ENCODE measurements at places on chromosomes 2 and 18.

DNA sequence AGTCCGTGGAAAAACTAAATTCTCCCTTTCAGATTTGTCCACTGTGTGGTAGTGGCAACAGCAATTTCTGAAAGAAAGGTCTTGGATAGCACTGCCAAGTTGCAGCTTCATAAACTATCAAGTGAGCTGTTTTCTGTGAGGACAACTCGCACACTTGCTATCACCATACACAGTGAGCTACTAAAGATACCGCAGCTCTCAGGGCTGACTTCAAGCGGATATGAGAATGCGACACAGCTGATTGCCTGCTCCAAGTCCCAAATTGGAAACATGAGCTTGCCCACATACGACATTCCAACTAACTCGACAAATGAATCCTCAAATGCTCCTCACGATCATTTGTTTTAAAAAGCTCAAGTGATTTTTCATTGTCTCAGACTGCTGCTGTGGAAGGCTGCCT, 46.2 kb downstream of the E2F6 start:
- no peak for DNase-seq

DNA sequence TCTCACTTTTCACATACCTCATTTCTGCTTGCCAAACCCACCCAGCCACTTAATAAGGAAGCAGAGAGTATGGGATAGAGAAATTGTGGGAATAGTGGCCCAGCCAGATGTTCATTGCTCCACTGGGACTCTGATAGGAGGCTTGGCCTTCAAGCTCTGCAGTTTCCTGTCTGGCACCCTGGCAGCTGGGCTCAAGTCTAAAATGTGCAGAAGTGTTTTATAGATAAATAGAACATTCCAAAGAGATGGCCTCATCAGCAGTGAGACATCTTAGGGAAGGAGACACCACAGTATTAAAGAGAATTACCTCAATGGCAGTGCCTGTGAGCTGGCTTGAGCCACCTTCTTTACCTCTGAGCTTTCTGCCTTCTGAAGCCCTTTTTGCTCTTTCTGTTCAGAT, 24.7 kb downstream of the COPS7B start:
- DNase-seq = peak; percentile 16

DNA sequence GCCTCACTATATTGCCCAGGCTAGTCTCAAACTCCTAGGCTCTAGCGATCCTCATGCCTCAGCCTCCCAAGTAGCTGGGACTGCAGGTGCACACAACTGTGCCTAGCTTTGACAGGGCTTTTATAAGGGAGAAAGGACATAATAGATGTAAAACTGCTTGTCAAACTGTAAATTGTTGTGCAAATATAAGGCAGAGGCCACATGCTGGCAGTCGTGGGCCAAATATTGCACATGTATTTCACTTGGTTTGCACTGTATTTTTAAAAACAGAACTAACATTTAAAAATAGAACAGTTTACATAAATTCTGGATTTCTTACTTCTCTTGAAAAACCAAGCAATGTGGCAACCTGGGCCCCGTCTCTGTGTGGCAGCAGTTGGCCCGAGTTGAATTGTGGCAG, 31.2 kb upstream of the MYO3B start:
- DNase-seq = no peak

- DNase-seq = no peak
These were observed 4.9 kb downstream of the CYP26B1 start for GRCh38 chr2:72142570-72143440.

DNA sequence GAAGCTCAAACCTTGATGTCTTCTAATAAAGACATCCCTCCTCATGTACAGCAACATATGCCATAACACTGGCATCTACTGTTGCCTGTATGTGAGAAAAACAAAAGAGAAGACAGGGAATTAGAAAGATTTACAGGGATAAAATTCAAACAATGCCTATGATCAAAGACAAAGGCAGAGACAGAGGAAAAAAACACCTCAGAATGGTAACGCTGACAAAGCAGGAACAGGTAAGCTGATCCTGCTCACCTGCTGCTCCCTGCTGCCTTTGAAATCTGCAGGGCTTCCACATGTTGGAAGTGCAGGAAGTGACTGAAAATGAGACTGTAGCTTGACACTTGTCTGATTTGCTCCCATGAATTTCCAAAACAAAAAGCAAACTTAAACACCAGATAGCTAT, 90.2 kb upstream of the DNAJC10 start:
- DNase-seq = no peak
